Activated CD4-positive, alpha-beta T cell treated with anti-CD3 and anti-CD28 coated beads for 48 hours (primary cell): ENCODE measurements at places on chromosomes 2 and 18.
A peak's percentile ranks its signal among the peaks of the same experiment; 100 is the strongest.

DNA sequence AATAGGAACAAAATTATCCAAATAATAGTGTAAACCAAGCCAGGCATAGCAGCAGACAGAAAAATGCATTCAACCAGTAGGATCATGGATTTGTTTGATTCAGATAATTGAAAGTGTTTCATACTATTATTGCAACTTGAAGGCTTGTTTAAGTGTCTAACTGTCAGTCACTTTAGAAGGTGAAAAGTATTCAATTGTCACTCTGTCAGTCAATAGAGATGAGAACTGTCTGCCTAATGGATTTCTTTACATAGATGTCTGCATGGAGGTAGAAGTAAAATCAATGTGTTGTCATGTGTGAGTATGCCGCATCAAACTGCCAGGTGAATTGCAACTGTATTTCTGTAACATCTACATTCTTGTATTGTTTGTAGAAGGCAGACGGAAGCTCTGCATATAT, 65.0 kb downstream of the ZNF407 start:
- no peak for DNase-seq

- peak; percentile 84 for DNase-seq
Observed at GRCh38 chr2:195533771-195534642, 123.0 kb upstream of the SLC39A10 start.

DNA sequence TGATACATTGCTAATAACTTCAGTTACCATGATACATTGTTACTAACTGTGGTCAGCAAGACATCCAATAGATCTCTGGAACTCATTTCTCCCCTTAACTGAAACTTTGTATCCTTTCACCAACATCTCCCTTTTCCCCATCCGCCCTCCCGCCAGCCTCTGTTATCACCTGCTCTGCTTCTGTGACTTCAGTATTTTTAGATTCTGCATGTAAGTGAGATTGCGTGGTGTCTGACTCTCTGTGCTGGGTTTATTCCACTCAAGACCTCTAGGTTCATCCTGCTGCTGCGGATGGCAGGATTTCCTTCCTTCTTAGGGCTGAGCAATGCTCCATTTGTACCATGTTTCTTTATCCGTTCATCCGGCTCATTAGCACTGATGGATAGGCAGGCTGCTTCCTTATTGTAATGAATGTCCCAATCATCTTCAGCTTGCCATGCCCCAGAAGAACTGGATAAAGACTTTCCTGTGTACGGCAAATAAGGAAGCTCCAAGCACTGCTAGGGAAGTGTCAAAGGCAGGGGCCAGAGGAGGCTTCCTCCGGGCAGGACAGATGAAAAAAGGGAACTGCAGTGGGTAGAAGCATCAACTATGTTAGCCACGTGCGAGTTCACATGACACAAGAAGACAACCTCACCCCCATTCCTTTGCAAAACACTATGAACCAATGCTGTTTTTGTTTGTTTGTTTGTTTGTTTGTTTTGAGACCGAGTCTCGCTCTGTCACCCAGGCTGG, 113.4 kb downstream of the EIPR1 start:
- DNase-seq: no peak

DNA sequence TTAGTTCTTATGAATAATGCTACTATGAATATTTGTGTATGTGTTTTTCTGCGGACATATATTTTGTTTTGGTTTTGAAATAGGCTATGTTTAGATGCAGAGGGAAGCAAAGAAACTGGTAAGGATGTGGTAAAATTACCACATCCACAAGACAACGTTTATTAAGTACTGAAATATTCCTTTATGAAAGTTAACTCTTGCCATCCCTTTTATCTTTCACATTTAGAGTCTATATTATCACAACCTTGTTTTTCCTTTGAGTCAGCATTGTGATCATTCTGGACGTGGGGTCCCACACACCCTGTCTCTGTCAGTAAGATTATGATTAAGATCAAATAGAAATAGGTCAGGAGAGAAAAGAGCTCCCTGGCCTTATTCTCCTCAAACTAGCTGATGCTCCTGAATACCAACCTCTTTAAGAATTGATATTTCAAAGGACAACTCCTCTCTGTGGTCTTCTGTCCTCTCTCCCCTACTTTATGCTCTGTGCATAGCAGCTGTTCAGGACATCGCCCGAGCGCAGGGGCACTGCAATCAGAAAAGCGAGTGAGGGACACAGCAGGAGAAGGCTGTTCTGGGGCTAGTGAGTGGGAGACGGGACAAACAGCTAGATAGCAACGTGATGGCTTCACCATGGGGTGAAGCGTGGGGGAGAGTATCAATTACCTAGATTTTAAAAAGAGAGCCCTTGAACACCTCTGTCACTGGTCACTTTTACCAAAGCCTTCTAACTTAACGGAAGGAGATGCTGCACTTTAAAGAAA, 12.2 kb downstream of the METAP1D start:
- no peak for DNase-seq

DNA sequence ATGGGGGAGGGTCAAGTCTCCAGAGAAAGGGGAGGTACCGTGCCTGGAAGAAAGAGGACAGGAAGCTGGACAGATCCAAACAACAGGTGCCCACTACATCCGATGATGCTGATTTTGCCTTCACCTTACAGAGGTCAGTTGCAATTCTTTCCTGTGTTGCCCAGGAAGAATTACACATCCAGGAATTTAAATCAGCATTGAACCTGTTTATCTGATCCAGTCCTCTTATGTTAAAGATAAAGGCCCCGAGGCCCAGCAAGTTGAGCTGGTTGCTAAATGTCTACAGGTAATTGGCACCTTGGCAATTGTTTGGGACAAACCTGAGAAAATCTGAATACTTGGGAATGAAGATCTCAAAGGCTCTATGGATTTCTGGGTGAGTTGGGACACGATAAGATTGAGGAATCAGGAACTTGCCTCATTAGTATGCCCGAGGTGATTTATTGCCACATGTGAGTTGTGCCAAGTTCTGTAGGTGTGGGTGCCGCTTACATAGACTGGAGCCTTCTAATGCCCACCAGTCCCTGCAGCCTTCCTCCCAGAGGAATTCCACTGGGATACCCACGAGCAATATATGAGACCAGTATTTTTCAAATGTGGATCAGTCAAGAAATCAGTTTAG, 6.9 kb upstream of the CNNM4 start:
- no peak for DNase-seq

- no peak for DNase-seq
Observed at GRCh38 chr2:183227176-183227575, 102.9 kb downstream of the NUP35 start.

DNA sequence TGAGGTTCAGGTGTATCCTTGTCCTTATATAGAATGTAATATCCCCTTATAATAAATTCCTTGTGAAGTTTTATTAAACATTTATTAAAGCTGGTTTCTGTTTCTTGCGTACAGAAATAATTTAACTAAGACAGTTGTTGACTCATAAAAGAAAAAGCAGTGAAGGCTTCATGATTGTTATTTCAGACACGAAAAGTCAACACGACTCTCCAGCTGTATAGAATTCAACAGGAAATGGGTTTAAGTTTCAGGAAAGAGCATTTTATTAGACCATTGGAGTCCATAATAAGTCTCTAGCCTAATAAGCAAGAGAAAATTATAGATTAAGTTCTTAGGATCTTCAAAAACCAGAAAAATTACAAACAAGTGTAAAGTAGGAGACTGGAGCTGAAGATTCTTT, 62.2 kb downstream of the KCNE4 start:
- no peak for DNase-seq

DNA sequence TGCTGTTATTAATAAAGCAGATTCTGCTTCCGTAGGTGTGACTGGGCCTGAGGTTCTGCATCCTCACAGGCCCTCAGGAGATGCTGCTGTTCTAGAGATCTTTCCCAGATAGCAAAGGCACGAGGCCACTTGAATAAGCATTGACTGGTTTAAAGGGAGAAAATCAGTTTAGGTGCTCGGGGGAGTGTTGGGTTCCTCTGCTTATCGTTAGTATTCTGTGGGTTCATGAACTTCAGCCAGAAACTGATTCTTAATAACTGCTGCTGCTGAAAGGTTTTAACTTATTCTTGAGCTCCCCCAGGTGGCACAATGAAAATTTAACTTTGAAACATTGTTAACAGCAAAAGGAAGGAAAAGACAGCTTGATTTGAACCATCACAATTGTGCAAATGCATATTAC, 56.9 kb downstream of the ITGA6 start:
- DNase-seq: no peak

DNA sequence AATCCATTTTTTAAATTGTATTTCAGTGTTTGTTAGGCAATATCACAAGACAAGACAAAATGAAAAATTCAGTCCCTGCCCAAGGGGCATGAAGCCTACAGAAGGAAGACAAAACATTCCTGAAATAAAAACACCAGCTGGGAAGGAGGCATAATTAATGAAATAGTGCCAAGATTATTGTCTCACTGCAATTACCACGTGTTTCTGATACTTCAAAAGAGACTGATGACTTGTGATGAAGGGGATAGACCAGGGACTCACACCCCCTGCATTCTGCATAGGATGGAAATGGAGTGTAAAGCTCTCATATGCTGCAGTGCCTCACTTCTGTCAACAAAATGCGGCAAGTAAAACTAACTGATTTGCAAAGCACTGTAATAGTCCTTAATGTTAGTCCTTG, 178.1 kb downstream of the BARD1 start:
- no peak for DNase-seq

GRCh38 chr2:230668184-230668938, 44.3 kb upstream of the CAB39 start:
- DNase-seq: peak; percentile 65

- DNase-seq: no peak
Observed at GRCh38 chr2:144548532-144549191, 28.7 kb upstream of the ZEB2 start.

DNA sequence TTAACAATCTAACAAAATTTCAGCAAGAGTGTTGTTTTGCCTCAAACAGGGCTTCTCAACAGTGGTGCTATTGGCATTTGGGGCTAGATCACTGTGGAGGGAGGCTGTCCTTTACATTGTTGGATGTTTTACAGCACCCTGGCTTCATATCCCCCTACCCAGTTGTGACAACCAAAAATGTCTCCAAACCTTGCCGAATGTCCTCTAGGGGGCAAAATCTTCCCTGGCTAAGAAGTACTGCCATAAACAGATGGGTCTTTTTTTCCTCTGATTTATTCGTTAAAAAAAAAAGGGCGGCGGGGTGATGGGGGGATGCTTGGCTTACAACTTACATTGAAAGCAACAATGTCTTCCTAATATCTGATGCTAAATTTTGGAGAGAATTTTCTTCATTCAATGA, 207.6 kb upstream of the CCDC150 start:
- DNase-seq: no peak

DNA sequence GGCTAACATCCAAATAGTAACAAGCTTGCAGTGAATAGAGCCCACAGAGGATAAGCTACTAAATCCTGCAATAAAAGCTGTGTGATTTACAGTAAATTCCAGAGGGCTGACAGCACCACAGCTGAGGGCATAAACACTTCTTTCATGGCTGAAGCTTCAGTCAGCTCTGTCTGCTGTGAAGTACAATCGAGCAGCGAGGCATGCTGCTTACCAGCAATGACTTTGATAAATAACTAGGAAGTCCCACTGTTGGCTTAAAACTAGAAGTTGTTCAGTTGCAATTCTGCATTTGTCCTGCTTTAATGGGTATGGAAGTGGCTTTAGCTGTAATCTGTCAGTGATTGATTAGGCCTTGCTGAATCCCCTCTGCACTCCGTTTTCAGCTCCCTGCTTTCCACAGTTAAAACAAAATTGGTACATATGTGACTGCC, 65.2 kb upstream of the FIGN start:
- no peak for DNase-seq

DNA sequence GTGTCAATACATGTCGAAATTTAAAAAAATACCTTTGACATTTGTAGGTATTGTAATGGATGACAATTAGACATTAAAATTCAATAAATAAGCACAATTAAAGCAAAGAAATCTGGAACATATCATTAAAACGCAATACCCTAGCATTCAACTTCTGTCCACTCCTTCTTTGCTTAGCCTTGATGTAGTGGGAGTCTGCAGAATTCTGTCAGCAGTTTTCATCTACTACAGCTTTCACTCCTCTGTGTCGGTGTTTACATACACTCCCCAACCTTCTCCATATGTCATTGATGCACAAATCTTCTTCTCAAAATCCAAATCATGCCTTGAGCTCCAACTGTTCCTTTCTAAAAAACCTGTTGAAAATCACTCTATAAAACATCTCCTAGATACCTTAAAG, 1380.6 kb downstream of the DSC3 start:
- DNase-seq: no peak

GRCh38 chr2:143482771-143483170, 353.6 kb downstream of the ARHGAP15 start:
- DNase-seq: no peak

- DNase-seq: no peak
Observed at GRCh38 chr2:237065071-237065377, 20.7 kb upstream of the COPS8 start.
